ENCODE measurements at places on chromosomes 5 and 9. TPM values are rescaled to one million over a fixed set of nuclear protein-coding genes. Genes with fewer than 3 reads are reported as not detected.

Gene PLCXD3
- total RNA-seq, result 63.8 TPM

Gene CRB2
- total RNA-seq, result not detected

Gene ESM1
- 0.81 TPM for total RNA-seq

Gene PPP3R2
- total RNA-seq, result not detected

Gene CETN3
- total RNA-seq, result 16.0 TPM

Gene SH3GL2
- total RNA-seq, result 7.3 TPM

Gene PPIC
- 40.0 TPM for total RNA-seq

Gene LMX1B
- 0.62 TPM for total RNA-seq

Gene PCDHGC4
- 5.8 TPM for total RNA-seq

DNA sequence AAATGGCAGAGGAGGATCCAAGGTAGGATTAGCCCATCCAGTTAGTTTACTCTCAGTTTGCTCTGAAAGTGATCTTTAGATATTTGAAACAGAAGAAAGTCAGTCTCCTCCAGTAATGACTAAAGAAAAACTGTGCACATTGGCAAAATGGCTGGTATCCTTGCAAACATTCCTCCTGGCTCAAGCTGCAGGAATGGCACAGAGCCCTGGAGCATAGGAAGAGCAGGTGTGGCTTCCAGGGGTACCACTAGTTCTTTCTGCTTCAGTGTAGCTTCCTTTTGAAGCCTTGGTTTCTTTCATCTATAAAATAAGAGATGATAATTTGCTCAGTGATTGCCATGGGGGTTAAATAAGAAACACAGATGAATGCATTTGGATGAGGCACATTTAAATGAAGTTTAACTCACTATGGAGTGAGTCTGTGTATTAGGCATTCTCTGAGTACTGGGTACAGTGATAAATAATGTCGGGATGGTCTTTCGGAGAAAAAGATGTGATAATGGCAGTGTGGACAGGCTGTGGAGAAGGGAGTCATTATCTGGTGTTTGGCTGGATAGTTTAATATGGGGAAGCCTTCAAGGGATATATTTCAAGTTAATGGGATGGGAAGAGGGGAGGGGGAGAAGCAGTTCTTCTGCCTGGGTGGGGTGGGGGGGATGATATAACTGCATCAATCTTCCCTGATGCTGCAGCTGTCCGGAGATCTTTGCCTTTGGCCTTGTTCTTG, 217.3 kb upstream of the KLF4 start:
- DNase-seq, result no peak

GRCh38 chr5:136094913-136095641, 37.6 kb upstream of the SMAD5 start:
- DNase-seq, result no peak

DNA sequence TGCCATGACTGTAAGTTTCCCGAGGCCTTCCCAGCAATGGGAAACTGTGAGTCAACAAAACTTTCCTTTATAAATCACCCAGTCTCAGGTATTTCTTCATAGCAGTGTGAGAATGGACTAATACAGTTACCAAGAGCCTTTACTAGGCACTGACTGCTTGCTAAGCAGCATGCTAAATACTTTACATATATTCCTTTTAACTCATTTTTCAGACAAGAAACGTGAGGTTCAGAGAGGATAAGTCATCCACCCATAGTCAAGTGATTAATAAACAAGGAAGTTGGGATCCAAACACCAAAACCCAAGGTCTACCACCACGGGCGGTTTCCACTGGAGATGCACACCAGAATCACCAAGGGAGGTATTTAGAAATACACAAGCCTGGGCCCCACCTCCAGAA, 50.8 kb downstream of the GABBR2 start:
- DNase-seq, result no peak

DNA sequence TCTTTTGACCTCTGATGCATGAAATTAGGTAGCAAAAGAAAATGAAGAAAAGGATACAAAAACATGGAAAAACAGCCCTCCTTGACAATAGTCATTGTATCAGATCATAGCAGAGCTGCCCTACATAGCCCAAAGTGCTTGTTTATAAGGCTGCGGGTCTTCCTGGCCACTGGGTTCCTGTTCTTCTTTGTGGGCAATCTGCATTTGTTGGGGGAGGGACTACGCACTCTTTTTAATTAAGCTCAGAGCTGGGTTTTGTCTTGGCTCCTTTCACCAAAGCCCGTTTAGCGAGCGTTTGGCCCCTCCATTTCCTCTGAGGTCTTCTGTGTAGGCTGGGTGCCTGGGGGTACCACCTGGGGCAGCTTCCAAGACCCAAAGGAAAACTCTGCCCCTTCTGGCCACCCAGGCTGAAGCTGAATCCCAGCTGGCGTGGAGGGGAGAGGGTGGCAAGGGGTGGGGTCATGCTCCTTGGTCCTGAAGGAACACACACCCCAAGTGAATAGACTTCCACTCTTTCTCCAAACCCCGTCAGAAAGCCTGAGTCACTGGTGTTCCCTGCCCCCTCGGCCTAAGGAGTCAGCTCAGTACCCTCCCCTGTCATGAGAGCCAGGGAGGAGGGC, 6.5 kb upstream of the PAX5 start:
- DNase-seq, result no peak

DNA sequence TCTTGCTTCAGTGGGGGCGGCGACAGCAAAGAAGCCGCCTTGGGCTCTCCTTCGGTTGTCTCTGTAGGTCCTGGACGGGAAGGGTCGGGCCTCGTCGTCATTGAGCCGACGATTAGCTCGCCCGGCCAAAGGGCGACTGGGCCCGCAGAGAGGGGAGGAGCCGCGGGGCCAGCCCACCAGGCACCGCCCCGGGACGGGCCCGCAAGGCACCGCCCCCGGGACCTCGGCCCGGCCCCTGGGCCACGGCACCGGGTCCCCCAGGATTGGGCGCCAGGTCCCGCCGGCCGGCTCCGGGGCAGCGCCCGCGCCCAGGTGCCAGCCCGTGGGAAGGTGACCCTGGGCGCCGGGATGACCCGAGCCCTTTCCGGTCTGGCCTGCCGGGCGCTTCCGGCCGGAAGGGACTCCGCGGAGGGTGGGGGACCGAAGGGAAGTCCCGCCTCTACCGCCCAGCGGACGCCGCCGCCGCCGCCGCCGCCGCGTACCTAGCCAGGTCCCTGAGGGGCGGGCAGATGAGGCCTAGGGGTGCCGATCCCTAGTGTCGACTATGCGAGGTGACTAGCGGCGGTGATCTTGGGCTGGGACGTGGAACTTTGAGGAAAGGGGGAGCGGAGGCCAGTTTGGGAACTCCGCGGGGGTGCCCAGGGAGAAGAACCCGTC, at the start of the genes GBA2 and RGP1:
TSS of gene GBA2 (minus strand) at position 371 of the 657 bp plus-strand sequence. CDS start 524 bp downstream, outside the sequence.
TSS of gene RGP1 (plus strand) at position 430 of the 657 bp plus-strand sequence. CDS start 469 bp downstream, outside the sequence.
- peak; percentile 96 for DNase-seq

GRCh38 chr5:10036136-10036815, 213.4 kb downstream of the ATPSCKMT start:
- no peak for DNase-seq

DNA sequence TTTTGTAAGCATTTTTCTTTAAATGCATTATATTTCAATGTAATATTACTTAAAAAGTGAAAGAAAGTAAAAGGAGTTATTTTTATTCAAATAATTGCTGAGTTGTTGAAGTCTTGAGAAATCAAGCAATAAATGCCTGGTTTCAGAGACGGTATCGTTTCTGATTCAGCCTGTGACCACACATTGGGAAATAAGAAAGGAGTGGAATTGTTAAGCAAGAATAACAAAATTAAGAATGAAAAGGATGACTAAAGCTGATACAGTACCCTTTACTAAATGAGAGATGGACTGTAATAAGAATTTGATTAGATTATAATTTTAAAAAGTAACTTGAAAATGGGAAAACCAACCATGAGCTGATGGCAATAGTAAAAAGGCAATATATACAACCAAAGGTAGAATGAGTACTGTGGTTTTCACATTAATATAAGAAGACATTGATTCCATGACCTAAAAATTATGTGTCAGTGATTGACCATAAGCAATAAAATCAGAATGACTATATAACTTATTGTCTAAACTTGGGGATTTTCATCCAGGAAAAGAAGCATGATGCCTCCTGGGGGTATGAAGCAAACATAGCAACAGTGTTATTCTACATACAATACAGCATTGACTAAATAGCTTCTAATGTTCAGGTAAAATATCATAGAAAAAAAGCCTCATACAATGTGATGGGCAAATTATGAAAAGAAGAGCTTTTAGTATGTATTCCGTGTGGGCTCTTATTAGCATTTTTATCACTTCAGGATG, 101.9 kb upstream of the PRDM9 start:
- DNase-seq, result no peak

GRCh38 chr5:158635565-158635964, 464.2 kb downstream of the EBF1 start:
- DNase-seq, result no peak

GRCh38 chr5:39024005-39024404, 50.2 kb downstream of the RICTOR start:
- DNase-seq, result peak; percentile 77

DNA sequence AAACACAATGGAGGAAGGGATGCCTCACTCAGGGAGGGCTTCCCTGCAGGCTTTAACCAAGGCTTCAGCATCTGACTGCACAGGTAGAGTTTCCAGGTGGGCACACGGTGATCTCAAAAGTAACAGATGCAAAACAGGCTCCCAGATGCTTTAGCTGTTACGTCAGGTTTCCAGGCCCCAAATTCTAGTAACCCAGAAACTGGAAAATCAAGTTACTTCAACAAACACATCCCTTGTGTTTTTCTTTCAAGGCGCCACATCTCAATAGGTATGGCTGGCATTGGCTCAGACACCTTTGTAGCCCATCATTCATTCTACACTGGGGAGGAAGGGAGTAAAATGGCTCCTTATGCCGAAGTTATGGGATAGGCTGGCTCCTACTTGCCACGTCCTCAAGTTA, 27.4 kb downstream of the NRG2 start:
- DNase-seq, result no peak

- DNase-seq, result no peak
Measured at GRCh38 chr5:81633471-81633870, 117.4 kb downstream of the SSBP2 start.
